Suprapubic skin (tissue), 4 donors: ENCODE measurements at places on chromosomes 12 and 14.

- H3K36me3 ChIP-seq = no peaks in the 10 kb centered on the region
- peaks cover 8% of the 10 kb centered on the region for H3K4me1 ChIP-seq
- no peak overlapping the region for H3K4me3 ChIP-seq
- H3K27ac ChIP-seq = no peak overlapping the region
Measured at GRCh38 chr12:3271639-3272038, 194.5 kb downstream of the TSPAN9 start.

DNA sequence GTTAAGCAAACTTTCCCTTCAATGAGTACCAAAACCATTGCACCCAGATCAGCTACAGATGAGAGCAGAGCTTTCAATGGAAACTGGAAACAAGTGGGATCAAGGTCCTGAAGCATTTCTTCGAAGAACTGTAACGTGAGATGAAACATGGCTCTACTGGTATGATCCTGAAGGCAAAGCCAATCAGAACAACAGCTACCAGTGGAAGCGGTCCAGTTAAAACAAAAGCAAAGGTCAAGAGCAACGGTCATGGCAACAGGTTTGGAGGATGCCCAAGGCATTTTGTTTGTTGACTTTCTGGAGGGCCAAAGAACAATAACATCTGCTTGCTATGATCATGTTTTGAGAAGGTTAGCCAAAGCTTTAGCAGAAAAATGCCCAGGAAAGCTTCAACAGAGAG lies 137.9 kb upstream of the CPSF6 start:
- no peaks in the 10 kb centered on the region for H3K4me1 ChIP-seq
- no peak for DNase-seq

DNA sequence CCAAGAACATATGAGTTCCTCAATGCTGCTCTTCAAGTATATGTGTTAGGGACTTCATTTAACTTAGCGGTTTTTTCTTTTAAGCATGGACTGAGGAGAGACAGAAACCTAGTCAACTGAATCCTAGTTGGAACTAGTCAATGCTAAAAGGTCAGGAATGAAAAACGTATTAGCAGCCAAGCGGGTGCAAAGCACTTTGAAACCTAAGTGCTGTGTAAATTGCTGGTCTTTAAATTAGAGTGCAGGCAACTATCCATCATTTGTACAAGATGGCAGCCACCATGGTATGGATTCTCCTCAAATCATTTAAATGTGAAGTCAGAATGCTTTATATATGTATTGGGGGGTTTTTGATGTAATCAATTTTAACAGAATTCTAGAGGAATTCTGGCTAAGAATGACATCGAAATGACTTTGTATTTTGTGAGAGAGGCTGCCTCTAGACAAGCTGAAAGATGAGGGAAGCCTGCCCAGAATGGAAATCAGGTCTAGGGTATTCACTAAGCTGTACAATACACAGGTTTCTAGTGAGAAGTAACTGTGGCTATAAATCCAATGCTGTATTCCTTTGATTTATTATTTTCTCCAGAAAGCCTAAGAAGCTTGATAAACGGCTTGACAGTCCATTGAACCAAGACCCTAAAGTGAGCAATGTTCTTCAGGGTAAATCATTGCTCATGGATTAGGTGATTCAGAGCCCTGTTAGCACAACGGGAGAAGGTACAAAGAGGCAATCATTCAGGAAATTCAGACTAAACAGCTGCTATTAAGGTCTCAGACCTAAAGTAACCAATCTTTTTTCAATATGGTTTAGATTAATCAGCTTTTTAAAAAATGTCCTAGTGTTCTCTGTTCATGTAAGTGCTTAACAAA lies 198.8 kb downstream of the ANO2 start:
- H3K27me3 ChIP-seq = no peaks in the 10 kb centered on the region
- no peaks in the 10 kb centered on the region for H3K36me3 ChIP-seq
- H3K27ac ChIP-seq = no peak overlapping the region
- no peak overlapping the region for H3K4me3 ChIP-seq
- H3K4me1 ChIP-seq = no peaks in the 10 kb centered on the region

DNA sequence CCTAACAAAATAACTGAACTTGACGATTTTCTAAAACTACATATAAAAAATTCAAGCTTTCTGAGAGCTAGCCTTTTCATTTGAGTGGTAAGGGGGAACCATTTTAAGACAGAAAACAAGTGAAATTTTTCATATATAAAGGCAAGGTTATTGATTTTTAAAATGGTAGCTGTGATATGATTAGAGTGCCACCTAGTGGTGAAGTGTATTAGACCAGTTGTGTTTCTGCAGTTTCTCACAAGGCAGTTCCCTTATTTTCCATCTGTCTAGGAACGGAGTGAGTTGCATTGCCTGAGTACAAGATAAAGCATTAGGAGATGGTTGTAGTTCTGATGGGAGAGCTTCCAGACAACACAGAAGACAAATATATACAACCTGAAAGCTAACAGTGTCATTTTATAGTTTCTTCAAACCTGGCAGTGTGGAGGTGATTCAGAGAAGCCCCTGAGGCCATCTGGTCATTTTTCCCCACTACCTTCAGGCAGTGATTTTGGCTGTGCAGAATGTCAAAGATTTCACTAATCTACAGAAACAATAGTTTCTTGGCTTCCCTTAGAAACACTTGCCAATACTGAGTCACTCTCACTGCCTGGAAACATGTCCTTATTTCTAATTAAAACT lies 180.8 kb downstream of the C12orf50 start:
- H3K4me3 ChIP-seq = no peak overlapping the region
- no peak for DNase-seq
- no peak overlapping the region for H3K27ac ChIP-seq
- no peaks in the 10 kb centered on the region for H3K4me1 ChIP-seq

- H3K27ac ChIP-seq = no peak overlapping the region
- H3K4me1 ChIP-seq = no peaks in the 10 kb centered on the region
- no peak overlapping the region for H3K4me3 ChIP-seq
Measured at GRCh38 chr12:81866081-81866480, 106.9 kb upstream of the PPFIA2 start.

DNA sequence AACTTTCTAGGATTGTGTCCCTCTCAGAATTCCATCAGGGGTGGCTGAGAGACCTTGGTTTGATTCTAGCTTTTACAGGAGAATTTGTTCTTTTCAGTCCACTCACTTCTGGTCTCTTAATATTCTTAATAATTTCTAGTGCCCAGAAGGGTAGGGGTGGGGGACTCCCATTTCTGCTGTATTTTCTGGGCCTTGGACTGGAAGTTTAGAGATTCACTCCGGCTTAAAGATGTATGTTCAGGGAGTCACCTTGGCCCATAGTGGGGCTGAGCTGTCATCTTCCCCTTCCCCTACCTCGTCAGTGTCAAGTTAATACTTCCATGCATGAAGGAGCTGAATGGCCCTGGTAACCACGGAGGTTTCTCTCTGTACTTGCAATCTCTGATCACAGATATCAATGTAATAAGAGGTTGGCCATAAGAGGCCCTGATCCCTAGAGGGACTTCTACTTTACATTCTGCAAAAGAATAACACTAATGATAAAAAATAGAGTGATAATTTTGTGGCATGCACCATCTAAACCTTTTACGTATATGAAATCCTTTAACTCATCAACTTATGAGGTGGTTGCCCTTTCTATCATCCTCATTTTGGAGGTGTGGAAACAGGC lies 6.7 kb downstream of the KRT81 start:
- no peak overlapping the region for H3K27ac ChIP-seq
- peaks cover 22% of the 10 kb centered on the region for H3K4me1 ChIP-seq
- H3K4me3 ChIP-seq = no peak overlapping the region
- no peaks in the 10 kb centered on the region for H3K27me3 ChIP-seq

- H3K27ac ChIP-seq = no peak overlapping the region
- DNase-seq = no peak
- no peak overlapping the region for H3K4me3 ChIP-seq
- H3K4me1 ChIP-seq = no peaks in the 10 kb centered on the region
- no peaks in the 10 kb centered on the region for H3K27me3 ChIP-seq
- H3K36me3 ChIP-seq = no peaks in the 10 kb centered on the region
Measured at GRCh38 chr14:47619392-47619791, 56.0 kb downstream of the MDGA2 start.

GRCh38 chr14:101221549-101222160 lies 318.1 kb upstream of the RTL1 start:
- H3K27me3 ChIP-seq = peaks cover 18% of the 10 kb centered on the region
- no peak overlapping the region for H3K4me3 ChIP-seq
- DNase-seq = peak; percentile 21
- H3K36me3 ChIP-seq = no peaks in the 10 kb centered on the region
- H3K27ac ChIP-seq = no peak overlapping the region

DNA sequence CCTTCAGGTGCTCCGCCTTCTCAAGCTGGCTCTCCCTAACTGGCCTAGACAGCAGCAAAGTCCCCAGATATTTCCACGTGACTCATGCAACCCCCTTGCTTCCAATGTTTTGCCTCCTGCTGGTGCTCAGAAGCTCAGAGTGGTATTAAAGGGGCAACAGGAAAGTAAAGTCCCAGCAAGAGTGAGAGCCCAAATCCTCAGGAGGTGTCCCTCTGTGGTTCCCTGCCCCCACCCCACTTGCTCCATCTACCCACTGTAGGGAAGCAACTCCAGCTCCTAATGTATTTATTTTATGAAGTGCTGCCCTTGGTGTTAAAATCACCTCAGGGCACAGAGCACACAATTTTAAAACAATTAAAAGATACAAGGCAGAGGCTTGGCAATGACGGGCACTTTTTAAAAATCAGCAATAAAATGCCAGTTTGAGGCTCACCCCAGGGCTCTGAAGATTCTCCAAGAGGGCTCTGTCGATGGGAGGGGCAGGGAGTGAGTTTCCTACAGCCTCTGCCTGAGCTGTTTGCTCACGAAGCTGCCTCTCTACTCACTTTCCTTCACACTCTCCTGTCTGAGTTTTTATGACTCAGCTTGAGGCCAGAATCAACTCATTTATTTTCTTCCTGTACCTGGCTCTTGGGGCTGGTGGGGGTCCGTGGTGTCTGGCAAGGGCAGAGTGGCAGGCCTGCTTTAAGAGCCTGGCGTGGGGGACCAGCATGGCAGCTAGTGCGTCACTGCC lies 81.9 kb upstream of the MAX start:
- H3K27ac ChIP-seq = no peak overlapping the region
- DNase-seq = no peak
- no peak overlapping the region for H3K4me3 ChIP-seq

DNA sequence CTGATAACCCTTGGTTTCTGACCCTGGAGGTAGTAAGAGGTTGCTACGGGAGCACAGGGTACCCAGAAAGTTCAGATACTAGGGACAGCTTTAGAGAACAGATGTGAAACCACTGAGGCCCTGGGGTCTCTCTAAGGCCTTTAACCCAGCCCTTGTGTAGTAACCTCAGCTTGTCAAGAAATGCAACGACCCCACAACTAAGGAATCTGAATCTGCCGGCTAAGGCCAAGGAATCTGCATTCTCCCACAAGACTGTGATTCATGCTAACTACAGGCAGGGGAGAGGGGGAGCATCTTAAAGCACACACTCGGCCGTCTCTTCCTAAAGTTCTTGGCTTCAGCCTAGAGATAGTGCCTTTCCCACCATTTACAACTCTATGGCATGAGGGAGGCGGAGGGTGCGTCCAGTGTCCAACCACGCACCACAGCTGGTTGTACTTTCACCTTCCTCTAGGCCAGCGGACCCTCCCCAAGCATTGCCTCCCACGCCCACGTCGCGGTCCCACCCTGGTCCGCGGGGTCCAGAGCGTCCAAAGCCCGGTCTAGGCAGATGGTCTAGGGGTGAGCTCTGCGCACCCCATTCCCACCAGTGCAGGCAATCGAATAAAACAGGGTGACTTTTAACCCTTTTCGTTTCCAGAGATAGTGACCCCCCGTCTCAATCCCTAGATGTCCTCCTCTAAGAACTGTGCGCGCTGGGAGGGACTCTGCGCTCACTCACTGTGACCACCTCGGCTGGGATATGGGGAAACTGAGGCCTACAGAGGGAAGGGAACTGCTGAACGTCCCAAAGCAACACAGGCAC lies 735 bp upstream of the VASH1 start:
- peaks cover 27% of the 10 kb centered on the region for H3K27me3 ChIP-seq
- H3K4me3 ChIP-seq = peak overlapping the region; percentile 87
- peaks cover 31% of the 10 kb centered on the region for H3K4me1 ChIP-seq
- DNase-seq = peak; percentile 70
- H3K36me3 ChIP-seq = no peaks in the 10 kb centered on the region

DNA sequence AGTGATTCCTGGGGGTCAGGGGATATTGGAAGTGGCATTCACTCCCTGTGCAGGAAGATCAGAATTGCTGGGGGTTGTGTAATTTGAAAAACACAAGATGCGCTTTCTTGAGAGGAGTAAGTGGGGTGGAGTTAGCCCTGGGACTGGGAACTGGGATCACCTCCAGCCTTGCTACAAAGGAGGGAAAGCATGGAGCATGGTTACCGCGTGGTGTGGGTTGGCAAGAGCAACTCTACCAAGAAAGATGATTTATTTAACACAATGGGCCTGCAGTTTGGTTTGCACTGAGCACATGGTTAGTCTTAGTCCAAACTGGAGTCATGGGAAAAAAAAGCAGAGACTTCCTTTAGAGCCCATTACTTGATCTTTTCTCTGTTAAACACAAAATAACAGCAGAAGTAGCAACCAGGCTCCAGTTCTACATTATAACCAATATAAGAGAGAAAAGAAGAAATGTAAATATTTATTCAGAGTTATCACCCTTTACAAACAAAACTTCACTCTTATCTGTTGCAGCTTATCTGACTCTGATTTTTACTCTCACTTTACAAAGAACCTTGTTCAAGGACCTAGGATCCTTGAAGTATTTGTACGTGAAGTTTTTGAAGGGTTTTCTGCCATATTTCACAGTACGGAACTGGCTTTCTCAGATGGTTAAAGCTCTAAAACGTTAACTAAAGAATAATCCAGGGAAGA lies 2.1 kb upstream of the NIN start:
- no peak overlapping the region for H3K4me3 ChIP-seq
- peaks cover 23% of the 10 kb centered on the region for H3K4me1 ChIP-seq
- H3K27ac ChIP-seq = no peak overlapping the region
- H3K36me3 ChIP-seq = no peaks in the 10 kb centered on the region

DNA sequence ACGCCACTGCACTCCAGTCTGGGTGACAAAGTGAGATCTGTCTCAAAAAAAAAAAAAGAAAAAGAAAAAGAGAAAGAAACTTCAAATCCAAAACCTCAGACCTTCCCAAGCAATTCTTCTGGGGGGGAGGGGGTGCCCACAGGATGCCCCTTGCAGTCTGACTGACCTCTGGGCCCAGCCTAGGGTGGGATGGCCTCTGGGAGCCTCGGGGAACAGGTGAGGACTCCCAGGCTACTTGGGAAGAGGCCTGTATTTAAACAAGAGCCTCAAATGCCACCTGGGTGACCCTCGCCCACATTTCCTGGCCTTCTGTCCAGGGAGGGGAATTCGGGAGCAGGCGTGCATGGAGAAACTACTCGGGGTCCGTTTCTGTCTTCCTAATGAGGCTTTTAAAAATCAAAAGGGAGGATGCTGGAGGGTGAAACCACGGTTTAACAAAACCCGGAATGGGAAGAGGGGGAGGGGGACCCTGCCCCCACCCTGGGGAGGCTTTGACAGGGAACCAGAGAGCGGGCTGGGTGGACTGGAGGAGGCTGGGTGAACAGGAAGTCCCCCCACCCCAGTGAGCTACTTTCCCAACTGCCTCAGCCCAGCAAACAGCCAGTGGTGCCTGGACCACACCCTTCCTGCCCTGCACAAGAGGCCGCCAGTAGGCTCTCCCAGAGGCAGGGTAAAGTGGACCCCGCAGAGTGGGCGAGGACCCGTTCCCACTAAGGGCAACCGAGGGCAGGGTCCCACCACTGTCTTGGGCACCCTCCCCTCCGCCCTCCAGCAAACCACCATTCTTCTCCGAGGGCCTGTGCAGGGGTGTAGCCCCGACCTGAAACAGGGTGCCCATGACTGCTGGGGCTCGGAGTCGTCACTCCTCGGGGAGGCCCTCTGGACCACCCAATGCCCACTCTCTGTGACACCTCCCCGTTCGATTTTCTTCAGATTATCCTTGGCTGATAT lies 1.5 kb upstream of the FBRSL1 start:
- H3K27me3 ChIP-seq = no peaks in the 10 kb centered on the region
- peak overlapping the region; percentile 62 for H3K27ac ChIP-seq
- no peak for DNase-seq
- no peaks in the 10 kb centered on the region for H3K36me3 ChIP-seq
- peaks cover 39% of the 10 kb centered on the region for H3K4me1 ChIP-seq
